Dermis microvascular lymphatic vessel endothelial cell (primary cell): ENCODE measurements at places on chromosomes 12 and 14.
A peak's percentile ranks its signal among the peaks of the same experiment; 100 is the strongest.

- peak; percentile 90 for DNase-seq
Observed at GRCh38 chr12:100675432-100675831, 101.9 kb downstream of the GAS2L3 start.

- DNase-seq = no peak
Observed at GRCh38 chr14:59939828-59940227, 19.9 kb downstream of the LRRC9 start.

DNA sequence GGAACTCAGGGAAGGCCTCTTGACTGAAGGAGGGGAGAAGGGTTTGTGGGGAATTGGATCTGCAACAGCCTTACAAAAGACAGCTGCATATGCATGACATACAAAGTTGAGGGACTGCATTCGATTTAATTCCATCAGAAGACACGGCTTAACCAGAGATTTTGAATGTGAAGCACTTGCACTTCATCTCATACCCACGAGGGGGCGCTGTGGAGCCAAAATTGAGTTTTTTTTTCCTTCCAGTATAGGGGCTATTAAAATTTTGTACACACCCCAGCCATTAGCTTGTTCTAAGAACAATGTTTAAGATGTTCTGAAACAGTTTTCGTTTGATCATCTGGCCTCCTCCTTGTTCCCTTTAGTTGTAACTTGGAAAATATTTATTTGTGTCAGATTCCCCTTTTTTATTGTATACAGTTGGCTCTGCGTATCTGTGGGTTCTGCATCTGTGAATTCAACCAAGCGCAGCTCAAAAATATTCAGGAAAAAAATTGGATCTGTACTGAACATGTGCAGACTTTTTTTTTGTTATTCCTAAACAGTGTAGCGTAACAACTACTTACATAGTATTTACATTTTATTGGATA is 1.6 kb downstream of the SUDS3 start:
- peak; percentile 48 for DNase-seq

DNA sequence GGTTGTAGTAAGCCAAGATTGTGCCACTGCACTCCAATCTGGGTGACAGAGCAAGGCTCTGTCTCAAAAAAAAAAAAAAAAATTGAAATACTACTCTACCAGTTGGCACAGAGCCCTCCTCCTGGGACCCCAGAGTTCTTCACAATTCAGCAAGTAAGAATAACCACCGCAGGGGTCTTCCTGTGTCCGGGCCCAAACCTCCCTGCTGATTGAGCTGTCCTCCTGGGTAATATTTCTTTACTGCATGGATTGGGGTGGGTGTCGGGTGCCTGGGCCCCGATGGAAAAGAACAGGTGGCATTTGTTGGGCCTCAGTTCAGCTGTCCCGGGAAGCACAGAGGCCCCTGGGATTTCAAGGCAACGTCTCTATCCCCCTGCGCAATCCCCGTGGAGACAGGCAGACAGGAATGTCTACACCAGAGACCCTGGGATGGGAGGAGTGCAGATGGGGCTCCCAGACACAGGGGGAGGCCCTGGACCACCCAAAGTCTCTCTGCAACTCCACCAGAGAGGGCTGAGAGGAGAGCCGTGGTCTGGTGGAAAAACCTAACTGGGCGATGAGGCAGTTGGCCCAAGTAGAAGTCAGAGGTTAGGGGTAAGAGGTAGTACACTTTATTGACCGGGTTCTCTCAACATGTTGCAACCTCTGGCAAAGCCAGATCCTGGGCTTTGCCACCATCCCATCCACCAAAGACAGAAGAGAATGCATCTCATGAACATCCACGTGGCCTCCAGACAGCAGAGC is 32.7 kb upstream of the VPS37B start:
- no peak for DNase-seq

DNA sequence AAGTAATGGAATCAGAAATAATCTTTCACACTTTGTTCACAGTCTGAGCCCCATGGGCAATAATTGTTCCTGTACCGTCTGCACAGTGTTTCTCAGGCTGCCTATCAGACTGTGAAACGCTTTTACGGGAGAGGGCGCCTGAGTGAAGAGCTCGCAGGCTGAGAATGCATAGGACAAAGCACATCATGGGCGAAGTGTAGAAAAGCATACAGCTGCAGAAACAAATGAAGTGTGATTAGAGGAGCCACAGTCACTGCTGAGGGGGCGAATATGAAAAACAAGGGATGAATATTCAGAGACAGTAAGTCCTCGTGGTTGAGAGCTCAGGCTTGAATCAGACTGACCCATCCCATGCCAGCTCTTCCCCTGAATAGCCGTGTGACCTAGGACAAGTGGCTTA is 438.4 kb upstream of the DCN start:
- DNase-seq = no peak

DNA sequence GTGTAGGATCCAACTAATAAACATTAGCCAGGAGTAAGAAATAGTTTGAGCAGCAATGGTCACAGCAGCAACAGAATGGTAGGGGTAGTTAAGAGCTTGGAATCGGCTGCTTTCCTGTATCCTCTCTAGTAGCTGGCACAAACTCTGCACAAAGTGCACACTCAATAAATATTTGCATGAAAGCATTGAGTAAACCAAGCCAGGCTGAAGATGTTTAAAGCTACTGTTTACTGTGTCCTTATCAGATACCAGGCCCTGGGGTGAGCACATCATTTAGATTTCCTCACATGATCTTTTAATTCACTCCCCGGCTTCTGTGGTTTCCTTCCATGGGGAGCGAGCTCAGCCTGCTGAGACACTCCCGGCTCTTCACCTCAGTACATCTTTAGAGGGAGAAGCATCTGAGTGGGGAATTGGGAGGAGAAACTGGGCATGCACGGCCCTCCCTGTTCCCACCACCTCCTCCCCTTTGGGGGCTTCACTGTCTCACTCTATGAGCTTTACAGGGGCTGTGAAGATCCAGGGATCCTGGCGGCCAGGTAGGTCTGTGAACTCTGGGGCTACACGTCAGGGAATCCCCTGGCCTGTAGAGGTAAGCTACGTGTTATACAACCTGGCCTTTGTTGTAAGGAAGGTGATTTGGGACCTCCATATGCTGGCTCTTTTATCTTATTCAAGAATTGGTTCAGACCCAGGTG is 107.2 kb upstream of the VASH1 start:
- DNase-seq = no peak

- DNase-seq = no peak
Observed at GRCh38 chr14:70755655-70756054, 53.7 kb downstream of the MAP3K9 start.

DNA sequence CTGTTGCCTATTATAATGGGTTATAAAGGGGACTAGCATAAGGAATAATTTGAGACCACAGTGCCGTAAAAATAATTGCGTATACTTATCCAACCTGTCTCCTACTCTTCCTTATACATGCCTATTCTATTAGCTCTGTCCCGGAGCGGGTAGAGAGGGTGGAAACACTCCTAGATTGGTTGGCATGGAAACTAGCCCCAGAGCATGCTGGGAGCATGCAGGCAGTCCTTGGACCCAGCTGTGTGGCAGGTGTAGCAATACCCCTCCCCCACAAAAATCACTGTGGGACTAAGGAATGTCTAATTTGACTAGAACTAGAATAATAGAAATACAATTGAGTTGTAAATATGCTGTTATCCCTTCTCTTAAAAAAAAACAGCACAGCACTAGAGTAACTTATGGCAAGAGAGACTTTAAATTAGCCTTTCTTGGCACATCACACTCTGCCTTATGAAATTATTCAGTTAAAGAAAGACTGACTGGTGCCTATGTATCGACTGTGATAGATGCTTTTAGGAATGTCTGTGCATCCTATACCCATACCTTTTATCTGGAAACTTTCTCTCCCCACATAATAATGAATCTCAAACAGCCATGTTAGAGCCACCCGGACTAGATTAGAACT is 244.0 kb upstream of the DAAM1 start:
- no peak for DNase-seq

DNA sequence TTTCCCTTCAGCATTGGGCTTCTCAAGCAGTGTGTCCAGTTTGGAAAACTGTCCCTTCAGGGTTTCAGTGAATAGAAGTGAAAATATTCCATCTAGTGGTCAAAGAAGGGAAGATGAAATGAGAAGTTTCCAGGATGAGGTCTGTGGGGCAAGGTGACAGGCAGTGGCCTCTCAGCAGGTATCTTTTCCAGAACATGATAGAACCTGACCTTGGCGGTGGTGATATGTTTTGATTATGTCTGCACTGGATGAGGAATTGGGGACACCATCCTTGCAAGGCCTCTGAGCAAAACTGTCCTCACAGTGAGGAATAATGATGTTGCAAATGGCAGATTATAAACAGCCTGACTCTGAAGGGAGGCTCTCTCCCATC is 4.7 kb downstream of the GPX2 start:
- no peak for DNase-seq

DNA sequence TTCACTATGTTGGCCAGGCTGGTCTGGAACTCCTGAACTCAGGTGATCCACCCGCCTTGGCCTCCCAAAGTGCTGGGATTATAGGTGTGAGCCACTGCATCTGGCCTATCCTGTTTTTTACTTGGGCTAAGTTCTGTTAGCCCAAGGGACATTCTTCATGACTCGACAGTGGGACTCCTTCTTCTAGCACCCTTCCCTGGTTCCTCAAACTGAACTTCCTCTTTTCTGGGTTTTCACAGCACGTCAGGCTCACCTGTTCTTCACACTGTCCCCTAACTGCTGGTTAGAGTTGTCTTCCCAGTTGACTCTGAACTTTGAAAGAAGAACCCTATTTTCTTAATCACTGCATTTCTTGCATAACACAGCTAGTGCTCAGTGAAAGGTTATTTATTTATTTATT is 22.5 kb downstream of the CABP1 start:
- DNase-seq = no peak

GRCh38 chr12:108907839-108908351 is 28.0 kb downstream of the DAO start:
- DNase-seq = no peak

DNA sequence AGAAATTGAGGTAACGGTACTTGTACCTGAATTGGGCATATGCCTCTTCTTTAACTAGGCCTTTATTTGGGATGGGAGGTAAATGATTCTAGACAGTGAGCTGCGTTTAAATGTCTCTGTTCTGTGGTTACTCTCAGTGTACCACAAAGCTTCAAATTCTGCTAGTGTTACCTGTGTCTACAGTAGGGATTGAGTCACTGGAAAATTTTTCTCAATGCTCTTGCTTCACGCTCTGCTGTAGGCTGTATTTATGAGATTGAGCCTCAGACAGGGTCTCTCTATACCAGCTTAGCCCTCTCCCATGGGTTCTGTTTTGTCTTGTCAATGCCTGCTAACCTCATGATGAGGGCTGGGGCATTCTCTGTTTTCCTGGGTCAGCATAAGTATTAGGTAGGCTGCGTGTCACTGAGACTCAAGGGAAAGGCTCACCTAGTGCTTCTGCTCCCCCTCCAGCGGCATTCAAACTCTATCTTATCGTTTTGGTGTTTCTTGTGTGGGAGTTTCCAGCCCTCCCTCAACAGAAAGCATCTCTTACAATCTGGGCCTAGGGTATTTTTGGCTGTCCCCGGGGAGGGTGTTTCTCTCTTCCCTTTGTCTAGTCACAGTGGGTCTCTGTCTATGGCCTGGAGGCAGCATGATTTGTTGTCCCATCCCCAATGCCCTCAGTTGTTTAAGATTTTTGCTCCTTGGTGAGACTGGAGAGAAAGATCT is 285.8 kb downstream of the ADGRD1 start:
- DNase-seq = no peak

DNA sequence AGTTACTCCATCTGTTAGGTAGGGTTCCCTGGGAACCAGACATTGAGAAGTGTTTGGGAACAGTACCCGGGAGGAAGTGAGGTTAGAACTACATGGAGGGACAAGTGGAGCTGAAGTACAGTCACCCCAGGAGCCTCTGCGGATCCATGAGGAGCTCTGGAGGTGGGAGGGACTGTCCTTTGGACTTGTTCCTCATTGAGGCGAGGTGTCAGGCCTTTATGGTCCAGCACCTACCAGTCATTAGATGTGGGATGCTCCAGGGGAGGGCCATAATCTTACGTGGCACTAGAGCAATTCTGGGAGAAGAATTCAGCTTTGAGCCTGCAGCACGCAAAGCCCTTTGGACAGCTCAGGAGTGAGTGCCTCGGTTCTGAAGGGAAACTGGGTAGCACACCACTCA is 142.8 kb downstream of the DACT1 start:
- no peak for DNase-seq

GRCh38 chr14:96578619-96579018 is 76.4 kb downstream of the PAPOLA start:
- no peak for DNase-seq

DNA sequence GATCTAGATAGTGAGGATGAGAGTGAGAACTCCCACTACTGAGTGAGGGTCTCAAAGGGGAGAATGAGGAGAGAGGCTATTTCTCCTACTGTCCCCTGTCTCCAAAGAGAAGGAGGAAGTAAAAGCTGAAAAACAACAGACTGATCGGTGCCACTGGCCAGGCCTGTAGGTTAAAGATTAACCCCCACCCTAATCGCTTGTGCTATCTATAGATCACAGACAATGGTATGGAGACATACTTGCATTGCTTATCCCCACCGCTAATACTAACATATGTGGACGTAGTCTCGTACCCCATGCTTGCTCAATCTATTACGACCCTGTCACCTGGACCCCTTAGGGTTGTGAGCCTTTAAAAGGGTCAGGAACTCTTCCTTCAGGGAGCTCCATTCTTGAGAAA is 777.9 kb upstream of the TMEM132C start:
- no peak for DNase-seq

DNA sequence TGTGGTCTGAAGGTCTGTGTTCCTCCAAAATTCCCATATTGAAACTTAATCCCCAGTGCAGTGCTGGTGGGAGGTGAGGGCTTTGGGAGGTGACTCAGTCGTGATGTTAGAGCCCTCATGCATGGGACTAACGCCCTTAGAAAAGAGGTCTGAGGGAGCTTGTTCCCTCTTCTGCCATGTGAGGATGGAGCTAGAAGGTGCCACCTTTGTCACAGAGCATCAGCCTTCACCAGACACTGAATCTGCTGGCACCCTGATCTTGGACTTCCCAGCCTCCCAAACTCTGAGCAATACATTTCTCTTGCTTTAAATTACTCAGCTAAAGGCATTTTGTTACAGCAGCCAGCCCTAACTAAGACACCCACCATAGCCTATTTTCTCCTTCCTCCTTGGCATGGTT is 13.9 kb downstream of the RAB15 start:
- DNase-seq = no peak

DNA sequence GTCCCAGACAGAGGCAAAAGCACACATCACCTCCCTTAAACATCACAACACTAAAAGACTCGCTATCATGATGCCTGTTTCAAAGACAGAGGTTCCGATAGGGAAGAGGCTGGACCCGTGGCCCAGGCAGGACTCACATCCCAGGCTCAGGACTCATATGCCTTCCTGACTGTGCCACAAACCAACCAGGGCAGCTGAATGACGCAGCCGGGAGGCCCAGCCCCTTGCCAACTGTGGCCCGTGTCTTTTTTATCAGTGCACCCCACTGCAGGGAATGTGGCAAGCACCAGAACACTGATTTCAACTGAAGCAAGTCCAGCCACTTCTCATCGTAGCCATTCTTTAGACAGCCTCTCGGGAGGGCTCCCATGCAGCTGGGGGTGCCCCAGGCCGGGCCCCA is 132.3 kb downstream of the KSR2 start:
- no peak for DNase-seq

GRCh38 chr12:88723219-88723618 is 142.9 kb upstream of the KITLG start:
- no peak for DNase-seq
